ENCODE measurements at places on chromosomes 7 and 10. TPM values are rescaled to one million over a fixed set of nuclear protein-coding genes. Genes with fewer than 3 reads are reported as not detected.

TWIST1 gene
- 1.6 TPM for total RNA-seq

CREM gene
- total RNA-seq, result 63.7 TPM

KIAA1549 gene
- total RNA-seq, result 1.8 TPM

RTKN2 gene
- not detected for total RNA-seq

TMEM176A gene
- total RNA-seq, result 31.1 TPM

CTTNBP2 gene
- total RNA-seq, result 1.5 TPM

DNA sequence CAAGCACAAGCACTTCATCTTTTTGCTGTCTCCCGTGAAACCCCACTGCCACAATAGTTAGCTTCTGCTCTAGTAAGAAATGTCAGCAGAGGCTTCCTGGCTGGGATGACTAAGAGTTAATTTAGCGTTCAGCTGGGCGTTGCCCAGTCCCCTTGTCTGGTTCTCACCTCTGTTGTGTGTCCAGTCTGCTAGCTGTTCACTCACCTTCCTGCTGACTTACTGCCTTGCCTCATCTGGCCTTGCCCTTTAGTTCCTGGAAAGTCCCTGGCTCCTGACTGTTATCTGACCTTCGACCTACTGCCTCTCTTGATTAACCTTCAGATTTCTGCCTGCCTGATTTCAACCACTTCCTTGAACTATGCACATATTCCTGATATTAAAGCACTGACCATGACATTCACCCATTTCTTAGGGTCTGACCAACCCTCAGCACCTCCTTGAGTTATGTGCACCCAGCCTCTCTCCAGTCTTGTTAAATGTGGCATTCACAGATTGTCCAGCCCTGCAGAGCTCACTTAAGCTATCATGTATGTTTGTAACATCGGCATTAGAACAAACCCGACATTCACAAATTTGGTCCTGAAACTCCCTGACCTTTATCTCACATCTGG is 30.3 kb downstream of the C7orf33 start:
- DNase-seq, result no peak

DNA sequence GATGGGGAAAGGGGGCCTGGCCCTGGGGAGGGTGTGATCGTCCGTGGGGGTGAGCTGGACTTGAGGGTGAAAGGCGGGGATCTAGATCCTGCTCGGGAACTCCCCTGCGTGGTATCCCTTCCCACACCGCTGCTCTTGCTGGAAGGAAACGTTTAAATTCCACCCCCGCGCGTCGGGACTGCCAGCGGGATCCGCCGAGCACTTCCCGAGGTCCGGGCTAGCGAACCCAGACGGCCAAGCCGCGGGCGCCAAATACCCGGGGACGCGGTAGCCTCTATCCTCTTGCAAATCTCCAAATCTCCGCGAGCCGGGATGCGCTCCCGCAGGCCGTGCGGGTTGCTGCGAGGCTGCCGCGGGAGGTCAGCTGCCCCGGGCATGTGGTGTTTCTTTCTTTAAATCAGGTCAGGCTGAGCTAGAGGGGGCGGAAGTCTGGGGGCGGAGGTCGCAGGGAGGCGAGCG is 904 bp downstream of the NPTX2 start:
- no peak for DNase-seq

DNA sequence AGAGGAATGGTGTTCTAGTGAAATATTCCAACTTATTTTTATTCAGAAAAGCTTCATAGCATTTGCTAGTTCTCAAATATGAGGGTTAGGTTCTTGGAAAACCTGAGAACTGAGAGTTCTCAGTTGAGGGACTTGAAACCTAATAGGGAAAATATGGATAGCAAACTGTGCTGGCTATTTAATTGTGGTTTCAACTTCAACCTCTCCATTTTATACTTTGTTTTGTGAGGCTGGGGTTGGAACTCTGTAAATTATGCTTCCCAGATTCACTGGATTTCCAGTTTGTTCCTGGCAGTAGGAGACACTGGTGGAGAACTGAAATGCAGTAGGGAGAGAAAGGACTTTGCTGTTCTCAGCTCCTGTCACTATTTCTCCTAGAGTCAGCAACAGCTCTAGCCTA is 52.7 kb downstream of the CDK14 start:
- DNase-seq, result no peak

All from Right ventricle myocardium inferior (tissue), 1 donor.